ENCODE measurements at places on chromosomes 6 and 20.

DNA sequence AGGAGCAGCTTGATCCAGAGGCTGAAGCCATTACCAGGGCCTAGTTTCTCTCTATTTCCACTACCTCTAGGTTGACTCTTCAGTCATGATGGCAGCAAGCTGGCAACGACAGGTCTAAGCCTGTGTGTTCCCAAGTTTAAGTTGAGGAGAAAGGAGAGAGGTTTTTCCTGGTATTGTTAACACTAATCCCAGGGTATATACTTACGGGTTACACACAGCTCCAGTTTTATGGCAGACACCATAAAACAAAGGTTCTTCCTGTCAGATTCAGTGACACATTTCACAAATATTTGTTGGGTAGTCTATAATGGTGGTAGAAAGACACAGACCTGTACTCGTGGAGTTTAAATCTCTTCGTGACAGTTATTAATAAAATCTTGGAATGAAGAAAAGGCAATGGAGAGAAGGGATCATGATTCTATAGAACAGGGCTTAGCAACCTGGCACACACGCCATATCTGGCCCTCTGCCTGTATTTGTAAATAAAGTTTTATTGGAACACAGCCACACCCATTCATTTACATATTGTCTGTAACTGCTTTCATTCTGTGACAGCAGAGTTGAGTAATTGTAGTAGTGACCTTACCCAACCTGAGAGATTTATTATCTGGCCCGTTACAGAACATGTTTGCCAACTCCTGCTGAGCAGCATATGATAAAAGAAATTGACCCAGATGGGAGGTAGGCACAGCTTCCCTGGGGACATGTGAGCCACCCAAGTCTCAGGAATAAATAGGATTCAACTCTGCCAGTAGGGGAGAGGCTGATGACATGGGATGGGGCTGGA lies 323.3 kb downstream of the CDH4 start:
- DNase-seq, result no peak

GRCh38 chr6:73236144-73236750 lies 11.0 kb upstream of the KHDC1L start:
- DNase-seq, result no peak

- no peak for DNase-seq
Measured at GRCh38 chr20:61502433-61502832, 250.4 kb downstream of the CDH4 start.

- no peak for DNase-seq
Measured at GRCh38 chr6:132400883-132401617, at the start of gene MOXD1. MOXD1 (minus strand) TSS chr6:132401475; CDS start chr6:132401426, 49 bp downstream.

DNA sequence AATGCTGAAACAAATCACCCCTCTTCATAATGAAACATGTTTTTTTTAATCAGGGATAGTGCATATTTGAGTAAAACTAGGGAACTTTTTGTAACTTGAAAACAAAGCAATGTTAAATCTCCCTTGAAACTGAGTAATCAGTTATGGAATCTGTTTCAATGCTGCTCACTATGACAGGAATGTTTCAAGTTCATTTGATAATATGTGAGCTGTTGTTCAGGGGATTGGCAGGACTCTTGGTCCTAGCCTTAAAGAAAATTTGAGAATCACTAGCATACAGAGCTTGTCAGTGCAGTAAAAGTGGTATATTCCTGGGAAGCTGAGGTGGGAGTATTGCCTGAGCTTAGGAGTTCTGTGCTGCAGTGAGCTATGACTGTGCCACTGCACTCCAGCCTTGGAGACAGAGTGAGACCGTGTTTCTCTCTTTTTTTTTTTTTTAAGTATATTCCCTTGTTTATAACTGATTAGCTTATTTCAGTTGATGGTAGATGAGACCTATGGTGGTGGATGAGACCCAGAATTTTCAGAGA lies 21.6 kb upstream of the CALHM6 start:
- no peak for DNase-seq

DNA sequence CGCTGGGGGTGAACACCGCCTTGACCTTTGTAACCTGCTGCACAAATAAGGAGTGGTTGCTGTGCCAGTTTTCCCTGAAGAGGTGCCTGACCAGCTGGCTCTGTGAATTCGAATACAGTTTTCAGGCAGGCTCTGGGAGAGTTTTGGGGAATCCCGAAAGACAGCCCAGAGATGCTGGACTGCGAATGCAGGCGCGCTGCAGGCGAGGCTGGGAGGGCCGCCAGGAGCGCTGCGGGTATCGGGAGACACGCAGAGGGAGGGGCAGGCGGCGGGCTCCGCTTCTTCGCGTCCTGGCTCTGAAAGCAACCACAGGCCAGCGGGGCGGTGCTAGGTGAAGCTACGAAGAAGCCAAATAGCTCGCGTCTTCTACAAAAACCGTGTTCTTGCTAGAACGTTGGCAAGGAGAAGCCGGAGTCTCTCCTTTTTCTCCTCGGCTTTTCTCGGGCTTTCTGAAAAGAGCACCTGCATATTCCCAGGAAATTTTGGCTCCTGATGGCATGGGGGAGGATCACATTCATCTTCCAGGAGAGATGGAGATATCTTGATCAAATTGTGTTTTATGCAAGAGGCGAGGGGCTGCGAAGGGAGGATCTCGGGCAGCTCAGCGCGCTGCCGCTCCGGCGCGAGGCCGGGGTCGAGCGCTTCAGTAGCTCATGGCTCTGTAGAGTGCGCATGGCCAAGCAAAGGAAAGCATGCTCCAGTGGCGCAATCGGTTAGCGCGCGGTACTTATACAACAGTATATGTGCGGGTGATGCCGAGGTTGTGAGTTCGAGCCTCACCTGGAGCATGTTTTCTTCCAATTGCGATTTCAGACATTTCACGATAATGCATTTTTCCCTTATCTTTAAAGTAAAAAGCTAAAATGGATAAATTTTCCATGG lies 158.1 kb upstream of the ZNF184 start:
- DNase-seq, result no peak

DNA sequence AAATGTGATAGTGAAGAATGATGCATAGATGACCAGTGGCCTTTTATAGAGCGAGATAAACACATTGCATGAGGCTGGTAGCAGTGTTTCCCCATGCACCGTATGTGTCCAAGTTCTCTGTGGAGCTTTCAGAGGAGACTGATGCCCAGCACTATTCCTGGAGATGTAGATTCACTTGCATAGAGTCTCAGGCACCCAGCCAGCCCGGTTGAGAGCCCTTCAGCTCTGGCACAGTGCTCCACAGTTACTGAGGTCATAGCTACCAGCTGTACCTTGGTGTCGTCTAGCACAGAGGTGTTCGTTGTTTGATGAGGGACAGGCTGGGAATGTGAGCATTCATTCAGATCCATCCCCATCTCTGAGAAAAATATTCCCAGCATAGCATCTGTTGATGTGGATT lies 328.9 kb downstream of the FARS2 start:
- no peak for DNase-seq

DNA sequence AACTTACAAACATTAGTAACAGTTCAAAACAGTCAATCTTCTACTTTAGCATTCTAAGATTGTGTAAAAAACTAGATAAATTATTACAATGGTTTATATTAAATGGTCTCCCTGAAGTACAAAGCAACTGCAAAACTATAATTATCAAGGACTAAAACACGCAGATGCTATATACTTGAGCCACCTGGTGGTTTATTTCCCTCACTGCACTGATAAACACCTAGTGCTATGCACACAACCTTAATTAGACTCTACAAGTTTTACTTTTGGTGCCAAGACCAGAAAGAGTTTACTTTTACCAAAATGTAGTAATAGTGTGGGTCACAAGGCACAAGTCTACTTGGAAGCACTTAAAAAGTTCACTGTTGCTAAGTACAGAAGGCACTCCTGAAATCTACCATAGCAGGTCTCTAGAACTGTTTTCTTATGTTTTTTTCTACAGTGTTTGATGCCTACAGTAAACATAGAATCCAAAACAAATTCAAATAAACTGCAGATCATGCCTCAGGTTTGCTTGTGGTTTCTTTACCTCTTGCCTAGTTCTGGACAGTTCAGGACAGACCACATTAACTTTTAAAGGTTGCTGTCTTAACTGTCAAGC lies 49.2 kb downstream of the GMDS start:
- DNase-seq, result peak; percentile 46

GRCh38 chr6:104829183-104829958 lies 30.3 kb downstream of the HACE1 start:
- DNase-seq, result no peak

DNA sequence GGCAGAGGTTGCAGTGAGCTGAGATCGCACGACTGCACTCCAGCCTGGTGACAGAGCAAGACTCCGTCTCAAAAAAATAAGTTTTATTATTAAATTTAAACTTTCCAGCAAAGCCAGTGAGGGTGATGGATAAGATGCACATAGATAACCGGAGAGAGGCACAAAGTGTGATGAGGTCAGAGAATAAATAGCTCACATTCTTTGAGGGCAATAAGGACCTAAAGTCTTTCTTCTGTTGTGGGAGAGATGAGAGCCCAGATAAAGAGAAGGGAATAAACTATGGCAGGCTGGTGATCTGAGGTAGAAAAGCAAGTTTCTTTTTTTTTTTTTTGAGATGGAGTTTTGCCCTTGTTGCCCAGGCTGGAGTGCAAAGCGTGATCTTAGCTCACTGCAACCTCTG lies 20.6 kb upstream of the EZR start:
- DNase-seq, result no peak

GRCh38 chr6:45423111-45423823 lies 45.5 kb upstream of the SUPT3H start:
- peak; percentile 27 for DNase-seq

- DNase-seq, result no peak
Measured at GRCh38 chr6:140572129-140572528, 1197.7 kb upstream of the CITED2 start.

DNA sequence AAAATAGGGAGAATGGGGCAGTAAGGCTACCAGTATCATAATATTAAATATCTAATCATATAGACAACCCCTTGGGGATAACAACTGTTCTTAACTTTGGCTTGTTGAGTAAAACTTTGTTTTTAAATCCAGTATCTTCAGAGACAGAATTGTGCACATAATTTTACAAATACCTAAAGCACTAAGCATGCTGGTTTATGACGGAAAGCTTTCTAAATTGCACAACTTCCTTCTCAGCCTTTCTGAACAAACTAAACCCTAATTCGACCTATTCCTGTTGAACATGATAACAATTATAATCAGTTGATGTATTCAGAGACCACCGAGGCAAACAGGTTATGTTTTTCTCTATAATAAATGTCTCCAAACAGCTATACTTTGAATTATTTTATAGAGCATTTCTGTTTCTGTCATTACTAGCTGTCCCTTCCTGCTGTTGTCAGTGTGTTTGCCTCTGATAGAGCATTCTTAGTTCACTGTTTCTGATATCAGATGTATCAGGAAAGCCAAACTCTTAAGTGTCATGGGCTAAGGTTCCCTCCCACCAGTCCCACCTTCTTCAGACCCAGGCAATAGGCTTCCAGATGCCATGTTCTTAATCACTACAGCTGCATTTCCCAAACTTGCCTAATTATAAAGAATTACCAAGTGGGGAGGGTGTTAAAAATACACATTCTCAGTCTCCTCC lies 8.7 kb downstream of the ZHX3 start:
- peak; percentile 13 for DNase-seq

GRCh38 chr6:79842376-79843040 lies 104.8 kb downstream of the ELOVL4 start:
- DNase-seq, result no peak

DNA sequence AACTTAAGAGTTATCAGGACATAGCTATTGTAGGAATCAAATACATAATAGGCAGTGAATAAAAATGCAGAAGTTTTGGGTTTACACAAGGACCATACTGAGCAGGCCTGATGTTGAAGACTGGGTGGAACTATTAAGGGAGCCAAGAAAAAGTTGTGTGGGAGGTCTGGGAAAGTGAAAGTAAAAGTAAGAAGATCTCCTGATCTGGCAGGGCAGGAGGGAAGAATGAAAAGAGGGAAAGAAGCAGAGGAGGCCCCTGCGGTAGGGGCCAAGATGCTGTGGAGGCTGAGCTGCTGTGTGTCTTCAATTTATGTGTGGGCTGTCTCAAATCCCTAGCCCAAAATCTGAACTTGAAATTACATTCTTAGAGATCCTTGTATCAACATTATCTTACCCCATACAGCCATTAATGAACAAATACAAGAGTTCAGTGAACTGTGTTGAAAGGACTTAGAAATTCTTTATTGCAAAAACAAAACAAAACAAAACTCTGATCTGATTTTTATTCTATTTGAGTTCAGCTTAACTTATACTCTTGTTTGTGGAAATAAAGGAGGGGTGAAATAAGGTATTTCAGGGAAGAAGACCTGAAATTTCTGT lies 1183.8 kb downstream of the HACE1 start:
- peak; percentile 18 for DNase-seq

DNA sequence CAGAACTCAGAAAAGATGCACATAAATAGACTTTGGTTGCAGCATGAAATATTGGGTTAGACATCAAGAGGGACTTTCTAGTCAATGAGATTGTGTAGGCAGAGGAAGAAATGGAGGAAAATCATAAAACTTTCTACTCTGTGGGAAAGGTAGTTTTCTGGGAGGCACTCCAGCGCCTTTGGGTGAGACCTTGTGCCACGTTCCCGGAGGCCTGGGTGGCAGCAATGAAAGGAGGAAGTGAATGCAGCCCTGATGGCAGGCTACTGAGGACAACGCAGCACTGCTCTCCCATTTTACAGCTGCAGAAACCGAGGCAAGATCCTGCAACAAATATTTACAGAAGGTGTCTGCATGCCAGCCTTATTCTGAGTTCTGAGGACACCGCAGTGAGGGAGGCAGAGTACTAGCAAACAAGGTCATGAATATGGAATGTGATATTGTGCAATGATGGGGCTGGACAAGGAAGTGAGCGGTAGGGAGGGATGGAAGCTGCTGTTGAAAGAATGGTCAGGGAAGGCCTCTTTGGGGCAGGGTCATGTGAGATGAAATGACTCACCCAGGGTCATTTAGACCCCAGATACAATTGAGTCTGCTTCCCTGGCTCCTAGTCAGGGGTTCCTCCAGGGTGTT lies 159.1 kb downstream of the TFAP2C start:
- no peak for DNase-seq

- DNase-seq, result peak; percentile 88
Measured at GRCh38 chr6:33450434-33450833, 3.9 kb upstream of the ZBTB9 start.

DNA sequence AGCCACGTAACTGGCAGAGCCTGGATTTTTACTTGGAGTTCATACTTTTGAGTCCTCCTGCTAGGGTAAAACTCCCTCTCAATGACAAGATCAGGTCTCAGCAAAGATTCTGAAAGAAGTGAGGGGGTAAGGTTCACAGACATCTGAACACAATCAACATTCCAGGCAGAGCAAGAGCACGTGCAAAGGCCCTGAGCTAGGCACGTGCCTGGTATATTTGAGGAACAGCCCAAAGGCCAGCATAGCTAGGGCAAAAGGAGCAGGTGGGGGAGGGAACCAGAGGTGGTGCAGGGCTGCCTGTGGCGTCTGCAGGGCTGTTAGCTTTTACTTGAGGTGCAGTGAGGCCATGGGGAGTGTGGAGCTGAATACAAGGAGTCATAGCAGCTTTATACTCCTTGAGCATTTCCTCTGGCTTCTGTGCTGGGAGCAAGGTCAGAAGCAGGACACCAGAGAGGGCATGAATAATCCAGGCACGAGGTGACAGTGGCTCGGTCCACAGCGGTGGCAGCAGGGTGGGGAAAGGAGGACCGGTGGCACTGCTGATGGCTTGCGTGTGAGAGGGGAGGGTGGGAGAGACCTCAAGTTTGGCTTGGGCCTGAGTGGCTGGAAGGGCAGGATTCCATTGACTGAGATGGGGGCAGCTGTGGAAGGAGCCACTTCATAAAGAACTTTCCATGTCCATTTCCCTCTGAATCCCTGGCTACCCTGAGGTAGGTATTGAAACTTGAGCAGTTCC lies 57.0 kb downstream of the DLGAP4 start:
- DNase-seq, result no peak

All from inflammatory macrophage treated with lipopolysaccharide for 4 hours (primary cell).